ACHN (cell line): ENCODE measurements at places on chromosomes 13 and 19.

DNA sequence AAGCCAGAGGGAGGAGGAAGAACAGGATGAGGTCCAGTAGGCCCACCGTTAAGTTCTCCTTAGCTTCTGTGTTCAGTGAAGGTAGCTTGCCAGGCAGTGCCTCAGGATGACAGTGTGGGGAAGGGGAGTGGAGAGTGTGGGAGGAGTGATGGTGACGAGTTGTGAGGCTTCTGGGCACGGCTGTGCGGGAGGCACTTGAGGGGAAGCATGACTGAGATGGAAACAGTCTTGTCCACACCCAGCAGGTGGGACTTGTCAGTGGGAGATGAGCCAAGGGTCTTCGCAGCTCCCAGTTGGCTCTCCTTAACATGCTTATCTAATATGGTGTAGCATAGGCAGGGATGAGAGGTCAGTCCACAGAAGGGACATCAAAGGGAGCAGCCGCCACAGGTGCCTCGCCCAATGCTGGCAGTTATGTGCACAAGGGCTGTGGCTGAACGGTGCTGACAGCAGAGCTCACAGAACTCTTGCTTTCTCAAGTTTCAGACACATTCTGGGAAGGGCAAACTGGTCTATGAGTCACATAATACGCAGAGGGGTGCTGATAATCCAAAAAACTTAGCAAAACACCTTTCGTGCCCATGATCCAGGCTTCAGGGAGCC is 47.5 kb downstream of the OXGR1 start:
- no peak for DNase-seq

- DNase-seq = no peak
Measured at GRCh38 chr19:4327877-4328242, 10.8 kb downstream of the STAP2 start.

DNA sequence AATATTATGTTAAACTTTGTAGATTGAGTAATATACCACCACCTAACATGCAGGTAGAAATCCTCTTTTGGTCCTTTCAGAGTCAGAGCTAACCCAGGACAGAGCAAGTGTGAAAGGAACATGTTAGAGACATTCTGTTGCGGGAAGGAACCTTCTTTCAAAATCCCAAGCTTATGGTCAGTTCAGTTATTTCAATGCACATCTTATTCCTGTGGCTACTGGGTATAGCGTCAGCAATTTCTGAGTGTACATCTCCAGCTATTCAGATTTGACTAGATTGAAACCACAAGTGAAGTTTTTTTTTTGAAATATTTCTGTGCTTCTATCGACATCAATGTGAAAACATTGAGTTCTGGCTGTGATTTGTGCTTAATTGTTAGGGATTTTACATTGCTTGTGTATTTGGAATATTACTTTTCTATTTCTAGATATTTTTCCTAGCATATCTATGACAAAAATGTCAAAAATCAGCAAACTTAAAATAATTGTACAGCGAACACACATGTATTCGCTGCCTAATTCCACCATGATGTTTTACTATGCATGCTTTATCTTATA is 165.3 kb downstream of the LMO7 start:
- no peak for DNase-seq

DNA sequence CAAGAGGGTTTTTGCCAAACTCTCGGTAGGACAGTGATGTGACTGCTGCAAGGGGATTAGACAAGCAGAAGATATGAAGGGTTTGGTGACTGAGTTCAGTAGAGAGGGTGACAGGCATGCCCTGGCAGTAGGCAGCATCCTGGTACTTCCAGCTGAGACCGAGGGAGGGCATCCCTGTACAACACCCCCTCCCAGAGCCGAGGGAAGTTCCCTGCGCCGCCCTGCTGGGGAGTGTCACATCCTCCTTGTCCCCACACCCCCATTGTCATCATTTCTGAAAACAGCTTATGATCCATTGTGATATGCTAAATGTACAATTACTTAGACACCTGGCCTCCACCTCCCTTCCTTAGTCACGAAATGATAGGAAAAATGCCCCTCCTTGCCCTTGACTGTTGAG is 14.6 kb downstream of the ZNF544 start:
- no peak for DNase-seq

DNA sequence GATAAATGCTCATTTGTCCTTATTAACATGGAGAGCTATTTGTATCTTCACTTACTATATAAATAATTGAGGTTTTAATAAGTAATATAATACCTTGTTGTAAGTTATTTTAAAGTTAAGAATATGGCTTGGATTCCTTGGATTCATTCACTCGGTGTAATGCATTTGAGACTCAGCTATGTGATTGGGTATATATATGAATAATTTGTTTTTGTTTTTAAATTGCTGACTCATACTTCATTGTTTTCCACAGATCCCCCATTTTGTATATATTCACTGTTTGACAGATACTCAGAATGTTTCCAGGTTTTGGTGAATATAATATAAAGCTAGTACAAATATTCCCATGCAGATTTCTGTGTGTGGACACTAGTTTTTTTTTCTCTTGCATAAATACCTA is 6.8 kb upstream of the CEACAM18 start:
- DNase-seq = no peak

DNA sequence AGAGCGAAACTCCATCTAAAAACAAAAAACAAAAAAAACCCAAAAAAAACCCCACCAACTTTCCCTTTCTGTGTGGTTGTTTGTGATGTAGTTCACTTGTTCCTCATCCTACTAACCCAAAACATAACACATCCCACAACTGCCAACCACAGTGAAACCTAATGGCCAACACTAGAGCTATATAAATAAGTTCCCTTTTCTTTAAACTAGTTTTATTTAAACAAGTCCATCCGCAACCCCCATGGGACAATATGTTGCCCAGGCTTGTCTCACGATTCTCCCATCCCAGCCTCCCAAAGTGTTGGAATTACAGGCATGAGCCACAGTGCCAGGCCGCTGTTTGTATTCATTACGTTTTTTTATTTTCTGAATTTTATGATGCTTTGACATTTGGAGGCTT is 71.2 kb upstream of the ADGRE5 start:
- DNase-seq = no peak

DNA sequence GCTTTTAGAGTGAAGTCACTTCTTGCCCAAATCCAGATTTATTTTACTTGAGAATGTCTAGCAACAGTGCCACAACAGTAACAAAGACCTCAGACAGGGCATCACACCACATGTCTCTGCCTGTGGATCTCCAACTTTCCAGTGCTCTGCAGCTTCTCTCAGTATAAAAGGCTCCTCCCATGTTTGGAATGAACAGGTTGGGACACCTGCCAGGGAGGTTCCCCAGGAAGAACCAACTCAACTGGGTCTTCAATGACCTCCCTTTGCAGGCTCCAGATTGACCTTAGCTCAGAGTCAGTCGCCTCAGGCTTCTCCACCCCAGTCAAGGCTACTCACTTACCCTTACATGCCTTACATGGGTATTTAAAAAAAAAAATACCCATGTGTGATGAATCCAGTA is 3.4 kb downstream of the ZNF823 start:
- DNase-seq = no peak

DNA sequence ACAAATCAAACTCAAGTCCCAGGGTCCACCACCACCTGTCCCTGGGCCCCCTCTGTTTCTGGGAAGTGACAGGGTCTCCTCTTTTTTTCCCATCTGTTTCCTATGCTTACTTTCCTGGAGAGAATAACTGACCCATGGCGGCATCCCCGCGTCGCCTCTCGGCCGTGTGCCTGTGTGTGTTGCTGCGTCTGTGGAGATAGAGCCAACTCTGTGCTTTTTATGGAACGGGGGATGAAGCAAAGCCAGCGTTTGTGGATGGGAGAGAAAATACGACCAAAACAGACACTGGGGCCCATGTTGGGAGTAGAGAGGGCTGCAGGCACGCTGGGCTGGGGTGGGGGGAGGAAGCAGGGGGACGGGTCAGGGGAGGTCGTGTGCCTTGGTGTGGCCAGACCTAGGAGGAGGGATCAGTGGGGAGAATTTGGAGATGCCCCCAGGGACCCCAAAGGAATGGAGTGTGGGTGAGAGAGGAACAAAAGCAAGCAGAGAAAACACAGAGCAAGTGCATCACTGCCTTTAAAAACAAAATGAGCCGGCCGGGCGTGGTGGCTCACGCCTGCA is 16.6 kb downstream of the PLK5 start:
- DNase-seq = no peak
